Mesothelial cell of epicardium (in vitro differentiated cells): ENCODE measurements at places on chromosomes 6 and 20. TPM values are rescaled to one million over a fixed set of nuclear protein-coding genes. Genes with fewer than 3 reads are reported as not detected.

The BCAS4 gene
- 12.9 to 15.9 TPM (median 15.2 TPM) in 3 replicates for total RNA-seq

The FLRT3 gene
- total RNA-seq: 98.6 to 101 TPM (median 98.6 TPM) in 3 replicates

The PRL gene
- total RNA-seq: 0.23 TPM in 1 of 3 replicates, not detected in the others

The SLC22A2 gene
- total RNA-seq: 0.07 TPM in 1 of 3 replicates, not detected in the others

The FAM184A gene
- total RNA-seq: 3.7 to 4.3 TPM (median 4.1 TPM) in 3 replicates

The TNFRSF6B gene
- total RNA-seq: 1.6 TPM in 1 of 3 replicates, not detected in the others

DNA sequence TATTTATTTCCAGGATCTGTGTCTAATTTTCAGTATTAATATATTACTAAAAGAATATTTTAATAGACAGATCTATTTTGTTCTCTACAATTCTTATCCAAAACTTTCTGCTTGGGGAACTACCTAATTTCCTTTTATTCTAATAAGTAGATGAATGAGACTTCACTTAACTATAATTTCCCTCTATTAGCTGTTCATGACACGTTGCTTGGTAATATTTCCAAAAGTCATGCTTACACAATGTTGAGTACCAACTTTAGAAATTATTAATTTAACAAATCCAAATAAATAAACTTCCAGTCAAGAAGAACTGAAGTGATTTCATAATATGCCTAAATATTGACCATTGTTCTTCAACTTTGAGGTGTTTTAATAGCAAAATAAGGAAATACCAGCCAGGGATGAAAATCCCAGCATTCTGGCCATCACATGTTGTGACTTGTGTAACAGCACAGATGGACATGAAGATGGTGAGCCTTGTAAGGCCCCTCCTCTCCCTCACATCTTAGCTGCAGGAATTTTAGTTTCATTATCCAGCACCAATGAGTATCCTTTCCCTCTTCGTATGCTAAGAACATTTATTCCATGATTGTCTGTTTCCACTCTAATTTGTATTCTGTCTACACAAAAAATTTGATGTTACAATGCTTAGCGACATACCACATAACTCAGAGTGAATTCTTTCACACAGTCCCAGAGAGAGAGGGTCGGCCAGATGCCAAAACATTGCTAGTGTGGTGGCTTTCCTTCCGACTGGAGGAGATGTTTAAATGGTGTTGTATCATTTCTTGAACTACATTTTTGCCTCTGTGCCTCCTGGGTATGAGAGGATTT is 137.5 kb downstream of the FOXA2 start:
- H3K36me3 ChIP-seq: no peaks in the 10 kb centered on the region
- peak overlapping the region; percentile 70 for H3K27ac ChIP-seq
- DNase-seq: no peak
- no peak overlapping the region for H3K4me3 ChIP-seq

DNA sequence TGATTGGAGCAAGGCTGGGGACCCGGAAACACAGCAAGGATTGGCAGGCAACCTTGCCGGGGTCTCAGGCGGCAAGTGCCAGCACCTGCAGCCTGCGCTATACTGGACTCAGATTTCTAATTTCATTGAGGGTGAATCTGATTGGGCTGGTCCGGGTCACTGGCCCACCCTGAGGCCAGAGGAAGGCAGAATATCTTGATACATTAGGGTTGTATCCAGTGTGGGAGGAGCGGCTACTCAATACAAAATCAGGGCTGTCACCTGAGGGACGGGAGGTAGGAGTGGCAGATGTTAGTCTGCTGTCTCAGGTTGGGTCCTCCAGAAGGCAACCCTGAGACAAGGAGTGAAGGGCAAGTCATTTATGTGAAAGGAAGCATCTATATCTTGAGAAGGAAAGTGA is 40.7 kb downstream of the BFSP1 start:
- H3K36me3 ChIP-seq: peaks cover 8% of the 10 kb centered on the region
- no peak for DNase-seq
- no peak overlapping the region for H3K4me3 ChIP-seq
- no peaks in the 10 kb centered on the region for H3K4me1 ChIP-seq
- no peak overlapping the region for H3K27ac ChIP-seq
- peaks cover 17% of the 10 kb centered on the region for H3K27me3 ChIP-seq

- no peak overlapping the region for H3K27ac ChIP-seq
- DNase-seq: no peak
- peaks cover 5% of the 10 kb centered on the region for H3K4me1 ChIP-seq
Observed at GRCh38 chr20:7853493-7853892, 86.8 kb downstream of the HAO1 start.

- peaks cover 12% of the 10 kb centered on the region for H3K27me3 ChIP-seq
- no peak overlapping the region for H3K27ac ChIP-seq
- no peaks in the 10 kb centered on the region for H3K36me3 ChIP-seq
- H3K4me1 ChIP-seq: peaks cover 10% of the 10 kb centered on the region
- H3K4me3 ChIP-seq: peak overlapping the region; percentile 6
Observed at GRCh38 chr20:61387204-61387953, 135.3 kb downstream of the CDH4 start.

- no peak overlapping the region for H3K4me3 ChIP-seq
Observed at GRCh38 chr6:52976149-52976548, 18.9 kb downstream of the GSTA4 start.

DNA sequence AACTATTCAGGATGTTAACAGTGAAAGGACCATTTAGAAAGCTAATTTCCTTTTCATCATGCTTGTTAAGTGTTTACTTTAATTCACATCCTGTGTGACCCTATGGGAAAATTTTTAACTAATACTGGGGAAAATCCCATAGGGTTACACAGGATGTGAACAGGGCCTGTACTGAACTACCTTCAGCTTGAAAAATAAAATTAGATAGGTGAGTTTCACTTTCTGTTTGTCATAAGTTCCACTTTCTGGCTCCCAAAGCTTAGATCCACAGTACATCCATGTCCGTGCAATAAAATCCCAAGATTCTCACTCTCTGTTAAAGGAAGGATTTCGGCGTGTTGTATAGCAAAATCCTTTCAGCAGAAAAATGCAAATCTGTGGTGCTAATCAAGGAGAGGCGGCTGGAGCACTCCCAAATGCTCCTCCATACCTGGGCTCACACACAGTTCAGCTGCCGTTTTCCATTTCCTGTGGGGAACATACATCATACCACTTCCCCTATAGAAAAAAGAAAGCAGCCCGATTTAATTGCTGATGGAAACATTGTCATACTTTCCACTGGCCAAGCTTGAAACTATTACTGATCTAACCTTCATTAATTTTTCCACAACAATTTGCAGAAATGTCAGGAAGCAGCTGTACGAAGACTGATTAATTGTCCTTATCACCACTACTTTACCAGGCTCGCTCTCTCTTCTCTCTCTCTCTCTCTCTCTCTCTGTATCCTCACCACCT is 125.2 kb downstream of the HIVEP2 start:
- no peaks in the 10 kb centered on the region for H3K36me3 ChIP-seq
- H3K4me3 ChIP-seq: peak overlapping the region; percentile 37
- peak overlapping the region; percentile 80 for H3K27ac ChIP-seq
- no peaks in the 10 kb centered on the region for H3K27me3 ChIP-seq
- DNase-seq: no peak
- H3K4me1 ChIP-seq: peaks cover 37% of the 10 kb centered on the region

- H3K36me3 ChIP-seq: no peaks in the 10 kb centered on the region
- no peak for DNase-seq
- peaks cover 2% of the 10 kb centered on the region for H3K4me1 ChIP-seq
- no peak overlapping the region for H3K27ac ChIP-seq
- no peak overlapping the region for H3K4me3 ChIP-seq
- peaks cover 32% of the 10 kb centered on the region for H3K27me3 ChIP-seq
Observed at GRCh38 chr20:953742-954141, 37.6 kb upstream of the ANGPT4 start.

DNA sequence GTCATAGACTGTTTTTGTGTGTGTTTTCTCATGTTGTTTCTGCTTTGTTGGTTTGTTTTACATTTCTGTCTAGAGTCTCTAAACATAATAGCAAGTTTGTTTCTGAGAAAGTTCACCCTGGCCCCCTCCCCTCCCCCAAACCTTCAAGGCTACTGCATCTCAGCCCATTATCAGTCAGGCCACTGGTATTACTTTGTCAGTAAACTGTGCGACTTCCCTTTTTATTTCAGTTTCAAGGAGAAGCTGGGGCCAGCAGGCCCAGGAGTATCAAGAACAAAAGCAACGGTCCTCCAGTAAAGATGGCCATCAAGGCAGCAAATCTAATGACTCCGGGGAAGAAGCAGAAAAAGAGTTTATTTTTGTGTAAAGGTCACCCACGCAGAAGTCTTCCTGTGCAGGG is 32.8 kb upstream of the SCGN start:
- H3K27ac ChIP-seq: no peak overlapping the region
- no peak for DNase-seq
- H3K36me3 ChIP-seq: no peaks in the 10 kb centered on the region
- no peak overlapping the region for H3K4me3 ChIP-seq
- no peaks in the 10 kb centered on the region for H3K27me3 ChIP-seq

DNA sequence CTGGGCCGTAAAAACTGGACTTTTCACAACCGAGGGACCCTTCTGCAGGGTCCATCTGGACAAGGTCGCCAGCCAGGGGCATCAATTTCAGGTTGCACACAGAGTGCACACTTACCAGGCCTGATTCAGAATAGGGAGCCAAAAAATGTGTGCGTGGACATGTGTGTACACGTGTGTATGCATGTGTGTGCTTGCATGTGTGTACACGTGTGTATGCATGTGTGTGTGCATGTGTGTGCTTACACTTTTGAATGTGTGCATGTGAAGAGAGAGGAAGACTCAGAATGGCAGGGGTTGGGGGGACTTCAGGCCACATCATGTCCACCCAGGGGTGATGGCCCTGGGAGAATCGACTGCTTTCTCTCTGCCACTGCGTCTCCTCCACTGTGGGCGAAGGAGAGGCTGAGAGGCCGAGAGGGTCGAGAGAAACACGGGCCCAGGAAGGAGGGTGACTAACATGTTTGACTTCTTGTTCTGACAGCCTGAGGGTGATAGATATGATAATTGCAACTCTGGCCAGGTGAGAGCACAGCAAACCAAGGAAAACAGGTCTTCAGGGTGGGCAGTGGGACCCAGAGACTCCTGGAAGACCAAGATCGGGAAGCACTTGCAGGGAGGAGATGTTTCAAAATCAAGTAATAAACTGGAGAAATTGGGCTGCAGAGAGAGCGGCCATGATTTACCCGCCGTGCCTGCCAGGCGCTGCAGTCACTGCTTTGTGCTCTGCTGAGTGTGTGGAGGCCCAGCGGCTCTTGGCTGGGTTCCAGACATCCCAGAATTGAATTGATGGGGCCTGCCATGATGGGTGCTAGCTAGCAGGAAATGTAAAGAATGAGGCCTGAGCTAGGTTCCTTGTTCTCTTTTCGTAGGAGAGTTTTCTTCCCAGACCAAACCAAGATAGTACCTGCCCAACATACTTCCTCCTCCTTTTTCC is 310.8 kb downstream of the QKI start:
- peak overlapping the region; percentile 5 for H3K27ac ChIP-seq
- no peaks in the 10 kb centered on the region for H3K36me3 ChIP-seq
- H3K4me3 ChIP-seq: no peak overlapping the region
- H3K4me1 ChIP-seq: peaks cover 14% of the 10 kb centered on the region
- H3K27me3 ChIP-seq: no peaks in the 10 kb centered on the region

- no peaks in the 10 kb centered on the region for H3K36me3 ChIP-seq
- DNase-seq: no peak
- H3K4me1 ChIP-seq: peaks cover 13% of the 10 kb centered on the region
- no peak overlapping the region for H3K27ac ChIP-seq
- no peaks in the 10 kb centered on the region for H3K27me3 ChIP-seq
Observed at GRCh38 chr6:62324834-62325233, 38.8 kb upstream of the KHDRBS2 start.
